RKO (cell line): ENCODE measurements at places on chromosomes 1 and 21.
A peak's percentile ranks its signal among the peaks of the same experiment; 100 is the strongest.

DNA sequence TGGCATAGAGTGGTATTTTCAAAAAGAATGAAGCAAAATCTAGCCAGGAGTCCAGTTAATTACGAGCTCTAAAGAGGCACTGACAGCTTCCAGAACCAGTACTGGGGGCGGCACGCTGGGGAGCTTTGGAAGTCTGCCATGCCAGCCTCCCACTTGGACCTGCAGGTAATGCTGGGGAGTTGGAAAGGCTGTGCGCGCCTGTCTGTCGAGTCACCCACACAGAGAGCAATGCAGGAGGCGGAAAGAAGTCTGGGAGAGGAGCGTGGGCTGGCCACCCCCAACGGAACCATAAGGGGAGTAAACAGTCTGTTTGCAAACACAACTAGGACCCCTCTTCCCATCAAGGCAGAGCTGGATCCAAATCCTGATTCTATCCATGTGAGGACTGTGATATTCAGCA lies 84.5 kb downstream of the BEND5 start:
- no peak for DNase-seq

- DNase-seq, result no peak
Observed at GRCh38 chr1:153359241-153359640, 1.6 kb downstream of the S100A9 start.

- no peak for DNase-seq
Observed at GRCh38 chr1:232911027-232911599, 39.3 kb upstream of the NTPCR start.

DNA sequence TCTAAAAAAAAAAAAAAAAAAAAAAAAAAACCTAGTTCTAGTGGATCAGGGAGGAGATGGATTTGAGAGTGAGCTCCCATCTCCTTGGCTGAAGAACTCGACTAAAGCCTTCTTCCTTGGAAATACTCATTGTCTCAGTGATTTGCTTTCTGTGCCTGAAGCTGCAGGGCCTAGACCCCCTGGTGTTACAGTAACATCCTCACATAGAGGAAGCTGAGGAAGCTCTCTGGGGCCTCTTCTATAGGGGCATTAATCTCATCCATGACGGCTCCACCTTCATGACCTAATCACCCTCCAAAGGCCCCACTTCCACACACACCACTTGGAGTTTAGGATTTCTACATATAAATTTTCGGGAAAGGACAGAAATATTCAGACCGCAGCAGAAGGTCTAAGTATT lies 95.9 kb upstream of the ETS2 start:
- no peak for DNase-seq

GRCh38 chr1:10085076-10085475 lies 52.3 kb downstream of the UBE4B start:
- no peak for DNase-seq

DNA sequence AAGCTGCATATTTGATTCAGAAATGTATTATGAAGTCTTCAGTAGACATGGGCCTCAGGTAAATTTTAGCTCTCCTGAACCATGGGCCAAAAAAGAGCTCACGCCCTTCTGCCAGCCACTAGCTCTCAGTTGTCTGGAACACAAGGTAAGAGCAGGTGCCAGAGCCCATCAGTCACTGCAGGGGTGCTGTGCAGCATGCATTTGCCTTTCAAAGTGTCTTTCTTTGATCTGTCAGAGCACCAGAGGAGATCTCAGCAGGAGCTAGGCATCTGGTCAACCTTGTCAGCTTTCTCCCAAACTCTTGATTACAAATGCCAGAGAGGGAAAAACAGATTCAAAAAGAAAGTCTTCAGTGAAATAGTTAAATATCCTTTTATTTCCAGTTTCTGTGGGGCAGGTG lies 332.3 kb downstream of the COL11A1 start:
- DNase-seq, result no peak

DNA sequence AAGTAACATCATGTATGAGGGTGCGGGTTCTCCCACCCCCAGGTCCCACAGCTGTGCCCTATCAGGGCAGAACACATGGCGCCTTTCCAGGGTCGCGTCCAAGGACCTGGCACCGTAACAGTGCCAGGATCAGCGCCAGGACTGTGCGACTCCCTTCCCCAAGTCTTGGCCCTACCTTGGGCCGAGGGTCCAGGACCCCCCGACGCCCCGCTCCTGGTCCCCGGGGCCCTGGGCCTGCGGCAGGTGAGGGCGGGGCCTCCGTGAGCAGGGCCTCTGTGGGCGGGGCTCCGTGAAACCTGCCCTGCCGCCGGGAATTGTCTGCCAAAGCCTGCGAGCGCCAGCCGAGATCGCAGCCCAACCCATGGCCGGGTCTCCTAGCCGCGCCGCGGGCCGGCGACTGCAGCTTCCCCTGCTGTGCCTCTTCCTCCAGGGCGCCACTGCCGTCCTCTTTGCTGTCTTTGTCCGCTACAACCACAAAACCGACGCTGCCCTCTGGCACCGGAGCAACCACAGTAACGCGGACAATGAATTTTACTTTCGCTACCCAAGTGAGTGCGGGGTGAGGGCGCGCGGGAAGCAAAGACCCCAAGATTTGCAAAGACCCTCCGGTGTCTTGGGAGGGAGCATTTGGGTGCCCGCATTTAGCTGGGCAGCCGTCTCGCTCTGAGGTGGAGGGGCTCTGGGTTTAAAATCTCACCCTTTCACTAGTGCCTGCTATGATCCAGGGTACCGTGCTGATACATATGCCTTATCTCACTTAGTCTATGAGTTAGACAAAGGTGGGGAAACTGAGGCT lies at the start of gene RHBG:
Gene RHBG, plus strand, starts transcription at position 323 of the 796 bp plus-strand sequence. Its CDS starts 39 bp downstream, at position 362.
- DNase-seq, result no peak

GRCh38 chr1:240312872-240313271 lies 221.2 kb downstream of the FMN2 start:
- DNase-seq, result peak; percentile 3

GRCh38 chr1:226461087-226461486 lies 53.2 kb upstream of the PARP1 start:
- DNase-seq, result no peak

GRCh38 chr1:26721669-26722355 lies 26.0 kb downstream of the ARID1A start:
- no peak for DNase-seq

DNA sequence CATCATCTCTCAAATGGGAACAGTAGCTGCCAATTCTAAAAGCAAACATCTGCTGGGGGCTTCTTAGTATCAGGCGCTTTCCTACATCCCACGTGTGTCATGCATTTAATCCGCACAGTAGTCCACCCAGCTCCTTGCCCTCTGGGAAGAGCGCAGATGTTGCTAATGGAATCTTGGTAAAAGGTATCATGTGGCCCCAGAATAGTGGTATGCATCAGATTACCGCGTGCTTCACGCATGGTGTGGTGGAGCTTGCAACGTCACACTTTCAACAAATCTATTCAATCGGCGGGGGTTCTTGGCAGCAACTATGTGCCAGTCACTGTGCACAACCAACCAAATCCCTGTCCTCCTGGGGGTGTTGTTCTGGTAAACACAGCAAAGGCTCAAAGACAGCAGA lies 141.0 kb downstream of the HIVEP3 start:
- DNase-seq, result no peak

GRCh38 chr1:51679435-51679834 lies 62.5 kb downstream of the OSBPL9 start:
- DNase-seq, result peak; percentile 22

GRCh38 chr1:52153010-52153409 lies 11.1 kb downstream of the ZFYVE9 start:
- no peak for DNase-seq

DNA sequence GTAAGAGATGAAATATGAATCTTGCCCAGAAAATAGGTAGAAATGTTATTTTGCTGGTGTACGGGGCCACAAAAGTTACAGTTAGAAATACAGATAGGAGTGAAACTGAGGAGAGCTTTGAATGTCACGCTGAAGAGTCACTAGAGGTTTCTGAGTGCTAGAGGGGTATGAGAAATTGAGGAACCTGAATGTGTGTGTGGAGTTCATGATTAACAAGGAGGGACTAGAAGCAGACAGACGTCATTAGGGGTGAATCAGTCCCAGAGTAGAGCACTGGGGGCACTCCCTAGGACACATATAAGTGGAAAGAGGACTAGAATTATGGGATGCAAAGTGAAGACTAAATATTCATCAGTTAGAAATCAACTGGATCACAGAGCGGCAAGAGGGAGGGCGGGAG lies 188.9 kb upstream of the MAP1LC3C start:
- no peak for DNase-seq

- DNase-seq, result peak; percentile 12
Observed at GRCh38 chr1:197787056-197787455, 11.8 kb upstream of the DENND1B start.

DNA sequence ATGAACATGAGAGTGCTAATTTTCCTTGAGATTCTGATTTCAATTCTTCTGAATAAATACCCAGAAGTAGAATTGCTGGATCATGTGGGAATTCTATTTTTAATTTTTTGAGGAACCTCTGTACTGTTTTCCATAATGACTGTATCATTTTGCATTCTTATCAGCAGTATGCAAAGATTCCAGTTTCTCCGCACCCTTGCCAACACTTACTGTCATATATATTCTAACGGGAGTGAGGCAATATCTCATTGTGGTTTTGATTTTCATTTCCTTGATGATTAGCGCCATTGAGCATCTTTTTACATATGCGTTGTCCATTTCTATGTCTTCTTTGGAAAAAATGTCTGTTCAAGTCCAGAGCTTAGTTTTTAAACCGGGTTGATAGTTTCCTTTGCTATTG lies 33.2 kb downstream of the VCAM1 start:
- no peak for DNase-seq

GRCh38 chr1:219201656-219202055 lies 28.0 kb downstream of the LYPLAL1 start:
- no peak for DNase-seq

GRCh38 chr1:35557118-35557610 lies at the start of gene KIAA0319L:
Gene KIAA0319L (minus strand): TSS chr1:35557403. CDS start chr1:35554491, 2,912 bp downstream.
- peak; percentile 77 for DNase-seq

GRCh38 chr1:25217598-25218232 lies 14.6 kb downstream of the SYF2 start:
- DNase-seq, result no peak

DNA sequence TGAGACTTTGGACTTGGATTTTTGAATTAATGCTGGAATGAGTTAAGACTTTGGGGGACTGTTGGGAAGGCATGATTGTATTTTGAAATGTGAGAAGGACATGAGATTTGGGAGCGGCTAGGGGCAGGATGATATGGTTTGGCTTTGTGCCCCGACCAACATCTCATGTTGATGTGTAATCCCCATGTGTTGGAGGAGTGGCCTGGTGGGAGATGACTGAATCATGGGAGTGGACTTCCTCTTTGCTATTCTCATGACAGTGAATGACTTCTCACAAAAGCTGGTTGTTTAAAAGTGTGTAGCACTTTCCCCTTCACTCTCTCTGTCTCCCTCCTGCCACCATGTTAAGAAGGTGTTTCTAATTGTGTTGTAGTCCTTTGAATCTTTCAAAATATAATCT lies 9.3 kb upstream of the PHGDH start:
- DNase-seq, result peak; percentile 61

GRCh38 chr1:184836934-184837895 lies 82.6 kb upstream of the EDEM3 start:
- DNase-seq, result no peak

- no peak for DNase-seq
Observed at GRCh38 chr1:189783456-189783855, 694.2 kb downstream of the BRINP3 start.

DNA sequence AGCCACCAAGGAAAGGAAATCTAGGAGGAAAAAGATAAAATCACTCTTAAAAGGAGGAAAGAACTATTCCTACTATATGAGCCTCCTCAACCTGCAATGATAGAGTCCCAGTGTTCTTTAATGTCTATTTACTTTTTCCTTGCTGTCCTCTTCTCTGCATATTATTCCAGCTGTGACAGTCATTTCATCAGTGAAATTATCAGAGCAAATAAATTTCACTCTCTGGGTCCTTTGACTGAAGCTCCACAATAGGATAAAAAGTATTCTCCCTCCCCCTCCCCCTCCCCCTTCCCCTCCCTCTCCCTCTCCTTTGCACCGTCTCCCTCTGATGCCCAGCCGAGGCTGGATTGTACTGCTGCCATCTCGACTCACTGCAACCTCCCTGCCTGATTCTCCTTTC lies 107.5 kb upstream of the DPT start:
- DNase-seq, result no peak

- no peak for DNase-seq
Observed at GRCh38 chr1:22163564-22163963, 20.7 kb upstream of the WNT4 start.

GRCh38 chr1:244395965-244396364 lies 55.7 kb downstream of the ADSS2 start:
- DNase-seq, result no peak

GRCh38 chr1:83818916-83819315 lies 180.0 kb downstream of the TTLL7 start:
- DNase-seq, result no peak

DNA sequence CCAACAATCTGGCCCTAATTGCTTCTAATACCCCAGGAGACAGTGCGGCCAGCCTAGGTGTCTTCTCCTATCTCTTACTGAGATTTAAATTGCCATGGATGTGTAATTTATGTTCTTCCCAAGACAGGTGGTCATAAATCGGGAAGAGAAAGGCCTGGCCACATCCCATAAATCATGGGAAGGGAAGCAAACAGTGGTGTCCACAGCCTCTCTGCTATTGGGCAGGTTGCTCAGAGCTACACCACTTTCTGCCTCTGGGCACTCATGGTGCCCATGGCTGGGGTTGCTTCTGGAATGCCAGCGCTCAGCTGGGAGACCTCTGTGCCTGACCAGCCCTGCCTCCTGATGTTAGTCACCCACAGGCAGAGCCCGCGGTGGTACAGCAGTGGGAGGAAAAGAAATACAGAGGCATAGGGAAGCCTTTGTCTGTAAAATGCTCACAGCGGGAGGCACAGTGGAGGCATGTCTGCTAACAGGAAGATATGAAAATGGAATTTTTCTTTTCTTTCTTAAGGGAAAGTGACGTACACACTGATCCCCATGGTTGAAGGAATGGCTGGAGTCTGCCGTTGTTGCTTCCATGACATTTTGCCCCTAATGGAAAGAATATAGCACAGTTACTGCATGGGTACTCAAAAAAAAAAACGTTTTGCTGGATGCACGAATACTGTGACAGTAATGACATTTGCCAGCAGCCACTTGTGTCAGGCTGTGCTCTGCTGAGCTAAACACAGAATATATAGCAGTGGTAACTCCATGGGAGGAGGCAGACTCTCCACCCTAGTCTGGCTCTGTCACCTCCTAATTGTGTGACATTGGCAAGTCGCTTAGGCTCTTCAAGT lies 21.9 kb downstream of the MTARC1 start:
- no peak for DNase-seq

DNA sequence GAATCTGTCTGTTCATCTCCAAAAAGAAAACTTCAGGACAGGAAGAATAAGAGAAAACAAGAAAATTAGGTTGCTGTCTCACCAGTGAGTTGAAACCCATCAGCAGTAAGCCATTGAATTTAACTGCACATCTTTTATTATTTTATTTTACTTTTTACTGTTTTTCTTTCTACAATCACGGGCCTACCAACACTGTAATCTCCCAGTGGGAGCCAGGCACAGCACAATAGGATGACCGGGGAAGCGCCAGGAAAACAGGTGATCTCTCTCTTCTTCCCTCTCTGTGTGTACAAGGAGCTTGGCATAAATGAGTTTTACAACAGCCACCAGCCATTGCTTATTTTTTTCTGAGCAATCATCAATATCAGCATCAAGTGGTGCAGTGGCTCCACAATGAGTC lies 113.1 kb upstream of the ESRRG start:
- no peak for DNase-seq

GRCh38 chr1:20014153-20014552 lies 34.7 kb upstream of the PLA2G2A start:
- DNase-seq, result no peak

GRCh38 chr1:60589046-60589748 lies 493.2 kb upstream of the NFIA start:
- DNase-seq, result no peak
